Nasal cavity respiratory epithelium epithelial cell of viscerocranial mucosa (primary cell): ENCODE measurements at places on chromosomes 2 and 18. TPM values are rescaled to one million over a fixed set of nuclear protein-coding genes. Genes with fewer than 3 reads are reported as not detected.

The ABHD1 gene
- not detected in 2 replicates for total RNA-seq

The ANO7 gene
- total RNA-seq: 0.28 TPM in 1 of 2 replicates, not detected in the other

The ALLC gene
- total RNA-seq: not detected in 2 replicates

The CTLA4 gene
- total RNA-seq: not detected in 2 replicates

The HOXD9 gene
- total RNA-seq: not detected in 2 replicates

The NTSR2 gene
- total RNA-seq: not detected in 2 replicates

The MYO3B gene
- total RNA-seq: 0.34 and 1.8 TPM in 2 replicates

The NDUFS1 gene
- 81.0 and 95.7 TPM in 2 replicates for total RNA-seq

The EVX2 gene
- not detected in 2 replicates for total RNA-seq

The RPIA gene
- total RNA-seq: 6.2 and 8.3 TPM in 2 replicates

The ZNF513 gene
- total RNA-seq: 11.9 and 12.6 TPM in 2 replicates

The PAIP2B gene
- total RNA-seq: 3.1 and 5.3 TPM in 2 replicates

The KCNE4 gene
- total RNA-seq: 0.14 TPM in 1 of 2 replicates, not detected in the other

The CDH2 gene
- total RNA-seq: 0.34 and 6.9 TPM in 2 replicates

The PASK gene
- 2.7 and 4.8 TPM in 2 replicates for total RNA-seq

The PLB1 gene
- total RNA-seq: 0.34 and 1.6 TPM in 2 replicates

The LAMA3 gene
- 859 and 1,149 TPM in 2 replicates for total RNA-seq
